ENCODE measurements at places on chromosomes 1 and 21.

DNA sequence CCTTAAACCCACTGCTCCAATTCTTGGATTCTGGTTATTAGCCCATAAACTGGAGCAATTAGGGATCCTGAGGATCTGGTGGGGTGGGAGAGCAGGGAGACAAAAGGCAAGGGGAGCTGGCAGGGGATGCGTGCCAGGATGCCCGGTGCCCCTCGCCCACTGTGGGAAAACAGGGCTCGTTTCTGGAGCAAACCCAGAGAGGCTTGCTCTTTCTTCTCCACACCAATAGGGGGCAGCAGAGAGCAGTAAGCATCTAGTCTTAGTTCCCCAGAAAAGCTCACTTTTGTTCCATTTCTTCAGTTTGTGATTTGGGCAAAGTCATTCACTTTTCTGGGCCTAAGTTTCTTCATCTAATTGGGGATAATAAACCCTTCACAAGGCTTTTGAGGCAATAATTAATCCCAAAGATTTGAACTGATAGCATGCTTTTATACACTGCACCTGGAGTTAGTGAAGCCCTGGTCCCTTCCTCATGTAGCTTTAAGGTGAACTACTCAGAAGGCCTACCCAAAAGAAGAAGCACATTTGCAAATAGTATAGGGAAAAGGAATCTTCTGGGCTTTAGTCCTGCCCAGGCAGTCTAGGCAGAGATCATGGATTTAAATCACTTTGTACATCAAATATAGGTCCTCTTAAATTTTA is 160.6 kb upstream of the USP24 start:
- DNase-seq, result no peak

DNA sequence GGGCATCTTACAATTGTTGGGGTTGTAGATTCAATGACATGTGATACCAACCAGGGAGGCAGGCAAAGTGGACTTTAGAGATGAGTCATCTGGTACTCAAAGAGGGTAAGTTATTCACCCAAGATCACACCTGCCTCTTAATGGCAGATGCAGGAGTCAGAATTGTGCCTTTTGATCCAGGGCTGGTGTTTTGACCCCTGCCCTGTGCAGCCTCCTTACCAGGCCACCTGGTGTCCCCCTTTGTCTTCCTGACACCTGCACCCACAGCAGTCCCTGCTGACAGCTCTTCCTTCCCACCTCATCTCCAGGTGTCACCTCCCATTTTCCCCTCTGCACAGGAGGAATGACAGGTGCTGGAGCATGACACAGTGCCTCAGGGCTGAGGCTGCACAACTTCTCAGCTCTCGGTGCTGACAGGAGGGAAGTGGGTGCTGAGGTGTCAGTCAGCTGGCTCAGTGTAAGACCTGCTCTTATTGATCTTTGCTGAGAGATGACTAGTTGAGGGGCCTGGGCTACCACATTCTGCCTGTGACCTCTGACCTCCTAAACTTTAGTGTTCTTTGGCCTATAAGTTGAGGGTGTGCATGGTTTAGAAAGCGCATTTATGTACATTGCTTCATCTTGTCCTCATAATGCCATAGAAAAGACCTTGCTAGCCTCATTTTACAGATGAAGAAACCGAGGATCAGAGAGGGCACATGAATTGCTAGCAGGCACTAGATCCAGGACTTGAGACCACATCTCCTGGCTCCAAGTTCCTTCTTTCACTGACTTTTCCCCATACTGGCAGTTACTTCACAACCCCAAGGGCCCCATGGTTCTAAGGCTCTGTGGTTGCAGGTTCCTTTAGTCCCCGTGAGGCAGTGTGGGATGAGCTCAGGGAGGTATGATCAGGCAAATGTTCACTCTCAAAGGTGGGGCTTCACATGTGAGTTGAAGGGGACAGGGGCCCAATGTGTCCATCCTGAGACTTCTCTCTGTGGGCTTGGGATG is 31.3 kb downstream of the CACNA1E start:
- DNase-seq, result no peak

DNA sequence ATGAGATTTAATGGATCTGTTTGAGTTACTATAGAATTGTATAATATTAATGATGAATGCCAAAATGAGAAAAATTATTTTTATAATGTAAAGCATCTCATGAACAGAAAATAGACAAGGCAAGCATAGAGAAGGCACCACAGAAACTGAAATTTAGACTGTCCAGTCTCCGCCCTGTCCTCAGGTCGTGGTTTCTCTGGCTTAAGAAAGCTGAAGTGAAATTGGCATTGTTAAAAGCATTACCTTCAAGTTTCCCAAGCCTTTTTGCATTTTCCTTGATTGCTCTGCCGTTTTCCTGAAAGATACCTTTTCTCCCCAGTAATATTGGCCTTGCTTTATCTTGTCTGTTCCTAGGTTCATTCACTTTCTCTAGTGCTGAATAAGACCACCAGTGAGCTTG is 58.0 kb downstream of the VPS13D start:
- DNase-seq, result no peak

DNA sequence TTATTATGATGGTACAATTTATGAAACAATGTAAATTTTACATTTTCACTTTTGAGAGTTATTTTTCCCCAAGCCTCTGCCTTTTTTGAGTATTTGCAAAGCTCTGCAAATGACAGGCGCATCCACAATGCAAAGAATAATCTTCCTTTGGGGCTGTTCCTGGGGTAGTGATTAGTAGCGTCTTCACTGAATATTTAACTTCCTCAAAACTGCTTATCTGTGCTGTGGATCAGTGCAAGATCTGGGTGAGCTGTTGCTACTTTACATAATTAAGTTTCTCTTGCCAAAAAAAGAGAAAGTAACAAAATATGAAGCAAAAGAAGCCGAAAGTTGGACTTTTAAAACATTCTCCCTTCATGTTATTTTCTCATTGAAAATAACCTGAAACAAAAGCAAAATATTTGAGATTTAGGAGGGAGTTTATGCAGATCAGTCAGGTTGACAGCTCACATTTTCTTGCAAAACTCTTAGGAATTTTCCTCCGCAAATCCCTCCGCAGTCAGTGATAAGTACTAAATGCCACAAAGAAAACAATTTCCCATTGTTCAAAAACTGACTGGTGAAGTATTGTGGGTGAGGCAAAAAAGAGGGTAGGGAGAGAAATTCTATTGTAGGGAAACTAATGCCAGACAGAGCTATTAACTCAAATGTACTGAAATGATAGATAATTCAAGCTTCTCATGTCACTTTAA is 276.4 kb upstream of the B3GALT2 start:
- no peak for DNase-seq

DNA sequence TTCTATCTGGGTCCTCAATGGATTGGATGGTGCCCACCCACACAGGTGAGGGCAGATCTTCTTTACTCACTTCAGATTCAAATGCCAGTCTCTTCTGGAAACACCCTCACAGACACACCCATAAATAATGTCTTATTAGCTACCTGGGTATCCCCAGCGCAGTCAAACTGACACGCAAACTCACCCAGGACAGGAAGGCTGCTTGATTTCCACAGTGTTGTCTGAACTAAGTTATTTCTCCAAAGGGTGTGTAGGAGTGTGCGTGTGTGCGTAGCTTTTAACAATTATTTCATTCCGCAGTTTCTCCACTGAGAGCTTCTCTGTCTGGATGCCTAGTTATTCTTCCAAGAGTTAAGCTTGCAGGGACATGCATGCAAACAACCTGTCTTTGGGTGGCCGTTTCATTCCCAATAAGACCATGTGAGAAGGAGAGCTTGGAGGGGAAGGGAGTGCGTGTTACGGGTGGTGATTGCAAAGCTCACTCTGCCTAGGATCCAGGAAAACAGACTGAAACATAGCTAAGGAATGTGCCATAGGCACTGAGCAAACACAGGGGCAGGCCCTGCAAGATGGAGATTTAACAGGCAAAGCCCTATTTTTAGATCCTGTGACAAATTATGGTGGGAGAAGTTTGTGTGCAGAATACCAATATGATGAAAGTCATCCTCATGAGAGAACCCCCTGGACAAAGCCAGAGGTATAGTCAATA is 269.7 kb downstream of the DYRK1A start:
- DNase-seq, result no peak

DNA sequence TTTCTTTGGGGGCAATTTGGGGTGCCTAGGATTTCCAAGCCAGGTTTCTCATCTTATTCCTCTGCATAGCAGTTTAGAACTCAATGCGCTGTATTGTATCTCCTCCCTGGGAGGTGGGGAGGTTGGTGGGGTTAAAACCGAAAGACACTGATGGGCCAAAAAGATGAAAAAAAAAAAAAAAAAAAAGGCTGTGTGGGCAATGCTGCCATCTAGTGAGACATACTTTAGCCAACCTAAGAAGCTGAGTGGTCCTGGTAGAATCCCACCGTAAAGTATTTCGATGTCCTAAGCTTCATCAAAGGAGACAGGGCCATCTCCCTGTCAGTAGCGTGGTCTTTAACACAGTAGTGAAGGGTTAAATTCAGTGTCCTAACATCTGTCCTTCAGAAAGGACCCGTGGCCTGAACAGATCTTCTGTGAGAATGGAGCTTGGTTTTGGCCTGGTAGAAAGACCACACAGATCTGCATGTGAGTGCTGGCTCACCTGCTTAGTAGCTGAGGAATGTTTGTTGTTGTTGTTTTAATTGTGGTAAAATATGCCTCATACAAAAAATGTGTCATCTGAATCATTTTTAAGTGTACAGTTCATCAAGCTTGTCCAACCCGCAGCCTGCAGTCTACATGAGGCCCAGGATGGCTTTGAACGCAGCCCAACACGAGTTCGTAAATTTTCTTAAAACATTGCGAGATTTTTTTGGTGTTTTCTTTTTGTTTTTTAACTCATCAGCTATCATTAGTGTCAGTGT is 226.2 kb downstream of the KIF26B start:
- no peak for DNase-seq

DNA sequence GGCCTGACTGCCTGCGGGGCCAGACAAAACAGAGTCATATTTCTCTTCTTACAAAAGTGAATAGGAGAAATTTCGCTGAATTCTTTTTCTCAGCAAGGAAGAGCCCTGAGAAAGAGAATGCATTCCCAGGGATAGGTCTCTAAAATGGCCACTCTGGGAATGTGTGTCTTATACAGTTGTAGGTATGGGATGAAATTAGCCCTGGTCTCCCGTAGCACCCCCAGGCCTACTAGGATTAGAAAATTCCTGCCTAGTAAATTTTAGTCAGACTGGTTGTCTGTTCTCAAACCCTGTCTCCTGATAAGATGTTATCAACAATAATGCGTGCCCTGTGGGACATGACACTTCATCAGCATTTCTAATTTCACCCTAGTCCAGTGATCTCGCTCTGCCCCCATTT is 920.1 kb downstream of the LTN1 start:
- DNase-seq, result no peak

GRCh38 chr1:219433496-219434131 is 179.3 kb downstream of the ZC3H11B start:
- DNase-seq, result no peak

DNA sequence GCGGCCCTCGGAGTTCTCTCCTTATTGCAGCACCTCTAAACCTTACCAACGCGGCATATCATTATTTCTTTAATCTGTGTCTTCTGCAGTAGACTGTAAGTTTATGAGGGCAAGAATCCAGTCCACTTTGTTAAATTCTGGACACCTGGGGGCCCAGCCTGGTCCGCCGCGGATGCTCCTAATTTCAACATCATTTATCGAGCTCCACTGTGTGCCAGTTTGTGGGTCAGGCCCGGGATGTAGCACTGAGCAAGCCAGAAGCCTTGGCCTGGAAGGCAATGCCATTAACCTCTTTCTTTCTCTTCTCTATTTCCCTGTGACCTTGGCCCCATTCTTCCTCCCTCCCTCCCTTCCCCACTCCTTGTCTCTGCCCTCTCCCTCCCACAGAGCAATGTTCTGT is 70.6 kb upstream of the CACNA1E start:
- DNase-seq, result no peak

GRCh38 chr1:208759255-208759654 is 515.1 kb upstream of the PLXNA2 start:
- no peak for DNase-seq

- DNase-seq, result no peak
Observed at GRCh38 chr1:119549719-119550132, 42.7 kb downstream of the HSD3B1 start.
